ENCODE measurements at places on chromosomes 16 and 17. TPM values are rescaled to one million over a fixed set of nuclear protein-coding genes. Genes with fewer than 3 reads are reported as not detected.

The C1QL1 gene
- total RNA-seq = 1.4 TPM

DNA sequence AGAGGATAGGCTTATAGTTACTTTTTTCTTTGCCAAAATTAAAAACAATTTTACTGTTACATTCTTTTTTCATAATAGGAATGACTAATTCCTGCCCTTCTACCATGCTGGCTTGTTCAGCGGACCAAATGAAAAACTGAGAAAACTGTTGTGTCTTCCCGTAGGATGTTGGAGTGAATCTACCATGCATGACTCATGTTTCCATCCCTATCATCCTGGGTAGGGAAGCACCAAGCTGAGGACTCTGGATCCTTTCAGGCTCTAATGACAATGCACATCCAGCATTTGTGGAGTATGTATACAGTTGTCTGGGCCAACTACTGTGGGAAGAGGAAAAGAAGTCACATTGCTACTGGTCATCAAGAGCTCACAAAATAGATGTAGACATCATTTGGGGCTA, 41.1 kb upstream of the DHX8 start:
- H3K36me3 ChIP-seq = no peaks in the 10 kb centered on the region
- no peaks in the 10 kb centered on the region for H3K27me3 ChIP-seq
- no peak overlapping the region for H3K27ac ChIP-seq
- no peak overlapping the region for H3K4me3 ChIP-seq

DNA sequence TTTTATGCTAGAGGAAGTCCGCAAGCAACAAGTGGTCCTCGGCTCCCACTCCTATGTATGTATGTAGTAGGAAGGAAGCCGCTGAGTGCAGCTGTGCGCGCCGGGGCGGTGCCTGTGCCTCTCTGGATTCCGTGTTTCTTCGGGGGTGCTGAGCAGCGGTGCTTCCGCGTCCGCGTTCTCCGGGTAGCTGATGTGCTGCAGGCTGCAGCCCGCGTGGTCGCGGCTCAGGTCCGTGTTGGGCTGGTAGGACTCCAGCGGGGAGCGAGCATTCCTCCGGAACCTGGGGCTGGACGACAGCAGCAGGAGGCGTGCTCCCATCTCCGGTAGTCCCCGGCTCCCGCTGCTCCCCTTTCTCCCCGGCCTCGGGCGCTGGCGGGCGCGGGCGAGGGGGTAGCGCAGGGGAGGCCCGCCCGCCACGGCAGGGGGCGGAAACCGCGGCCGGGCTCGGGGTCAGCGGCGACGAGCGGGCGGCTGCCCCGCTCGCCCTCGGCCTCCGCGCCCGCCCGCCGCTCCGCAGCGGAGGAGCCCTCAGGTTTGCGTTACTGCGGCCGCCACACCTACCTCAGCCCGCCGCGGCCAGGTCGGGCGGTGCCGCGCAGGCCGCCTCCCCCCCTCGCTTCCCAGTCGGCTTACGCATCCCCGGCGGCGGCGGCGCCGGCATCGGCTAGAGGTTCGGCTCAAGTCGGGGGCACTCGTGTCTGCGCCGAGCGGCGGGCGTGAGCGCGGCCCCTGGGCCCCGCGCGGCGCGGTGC, 487 bp downstream of the C17orf67 start:
- peak overlapping the region; percentile 91 for H3K4me3 ChIP-seq
- H3K36me3 ChIP-seq = no peaks in the 10 kb centered on the region
- no peak overlapping the region for H3K27ac ChIP-seq

GRCh38 chr17:7045492-7046126, 1.7 kb upstream of the SLC16A11 start:
- H3K4me3 ChIP-seq = peak overlapping the region; percentile 69
- DNase-seq = peak; percentile 70

DNA sequence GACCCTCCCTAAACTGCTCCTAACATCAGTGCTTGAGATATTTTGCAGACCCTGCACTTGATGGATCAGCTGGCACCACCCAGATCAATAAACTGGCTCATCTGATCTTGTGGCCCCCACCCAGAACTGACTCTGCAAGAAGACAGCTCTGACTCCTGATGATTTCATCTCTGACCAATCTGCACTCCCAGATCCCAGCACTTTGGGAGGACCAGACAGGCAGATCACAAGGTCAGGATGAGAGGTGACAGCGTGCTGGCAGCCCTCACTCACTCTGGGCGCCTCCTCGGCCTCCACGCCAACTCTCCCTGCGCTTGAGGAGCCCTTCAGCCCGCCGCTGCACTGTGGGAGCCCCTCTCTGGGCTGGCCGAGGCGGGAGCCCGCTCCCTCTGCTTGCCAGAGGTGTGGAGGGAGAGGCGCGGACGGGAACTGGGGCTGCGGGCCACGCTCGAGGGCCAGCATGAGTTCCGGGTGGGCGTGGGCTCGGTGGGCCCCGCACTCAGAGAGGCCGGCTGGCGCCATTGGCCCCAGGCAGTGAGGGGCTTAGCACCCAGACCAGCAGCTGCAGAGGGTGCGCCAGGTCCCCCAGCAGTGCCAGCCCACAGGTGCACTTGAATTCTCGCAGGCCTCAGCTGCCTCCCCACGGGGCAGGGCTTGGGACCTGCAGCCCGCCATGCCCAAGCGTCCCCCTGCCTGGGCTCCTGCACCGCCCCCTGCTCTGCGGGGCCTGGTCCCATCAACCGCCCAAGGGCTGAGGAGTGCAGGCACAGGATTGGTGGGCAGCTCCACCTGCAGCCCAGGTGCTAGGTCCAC, 2.4 kb upstream of the C16orf54 start:
- H3K4me3 ChIP-seq = no peak overlapping the region
- no peak overlapping the region for H3K27ac ChIP-seq
- DNase-seq = no peak
- no peaks in the 10 kb centered on the region for H3K4me1 ChIP-seq
- H3K36me3 ChIP-seq = no peaks in the 10 kb centered on the region

The TMED6 gene
- total RNA-seq = not detected

The CHST5 gene
- 1.1 TPM for total RNA-seq

The MYH2 gene
- 0.86 TPM for total RNA-seq

DNA sequence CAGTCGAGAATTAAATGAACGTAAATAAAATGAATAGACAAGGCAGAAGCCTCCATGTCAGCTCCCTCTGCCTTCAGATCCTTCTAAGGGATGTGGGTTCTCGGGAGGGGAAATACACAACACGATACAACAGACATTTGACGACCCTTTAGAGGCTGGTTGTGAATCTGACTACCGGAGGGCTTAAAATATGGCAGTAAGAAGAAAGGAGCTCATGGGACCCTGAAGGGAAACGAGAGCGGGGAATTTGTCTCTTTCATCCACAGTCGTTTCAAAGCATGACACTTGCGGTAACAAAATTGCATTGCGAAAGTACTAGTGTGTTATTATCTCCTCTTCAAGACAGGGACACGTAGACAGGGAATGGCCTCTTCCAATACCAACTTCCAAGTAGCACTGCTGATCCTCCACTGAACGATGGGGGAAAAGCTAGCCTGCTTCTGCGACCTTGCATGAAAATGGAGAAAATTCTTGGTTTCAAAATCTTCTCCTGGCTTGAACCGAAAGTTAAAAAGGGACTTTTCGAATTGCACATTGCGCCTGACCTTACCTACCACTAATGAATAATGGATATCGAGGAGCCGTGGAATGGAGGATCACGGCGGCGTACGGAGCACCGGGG, 1.2 kb upstream of the TNRC6C start:
- H3K4me1 ChIP-seq = no peaks in the 10 kb centered on the region
- no peak overlapping the region for H3K27ac ChIP-seq
- peak overlapping the region; percentile 89 for H3K4me3 ChIP-seq
- peaks cover 42% of the 10 kb centered on the region for H3K27me3 ChIP-seq

- H3K27ac ChIP-seq = peak within 1 kb of the TSS; percentile 36
- H3K27me3 ChIP-seq = no peaks in the 10 kb centered on the region
- no peak within 1 kb of the TSS for H3K4me3 ChIP-seq
- peaks cover 12% of the 10 kb centered on the region for H3K4me1 ChIP-seq
- no peaks in the 10 kb centered on the region for H3K36me3 ChIP-seq
Observed at GRCh38 chr17:82358465-82359350, at the start of gene TEX19. TSS of gene TEX19 (plus strand) at chr17:82359247. CDS start at chr17:82362151, 2,904 bp downstream.

GRCh38 chr17:32777922-32778321, 99.0 kb downstream of the MYO1D start:
- no peak for DNase-seq

DNA sequence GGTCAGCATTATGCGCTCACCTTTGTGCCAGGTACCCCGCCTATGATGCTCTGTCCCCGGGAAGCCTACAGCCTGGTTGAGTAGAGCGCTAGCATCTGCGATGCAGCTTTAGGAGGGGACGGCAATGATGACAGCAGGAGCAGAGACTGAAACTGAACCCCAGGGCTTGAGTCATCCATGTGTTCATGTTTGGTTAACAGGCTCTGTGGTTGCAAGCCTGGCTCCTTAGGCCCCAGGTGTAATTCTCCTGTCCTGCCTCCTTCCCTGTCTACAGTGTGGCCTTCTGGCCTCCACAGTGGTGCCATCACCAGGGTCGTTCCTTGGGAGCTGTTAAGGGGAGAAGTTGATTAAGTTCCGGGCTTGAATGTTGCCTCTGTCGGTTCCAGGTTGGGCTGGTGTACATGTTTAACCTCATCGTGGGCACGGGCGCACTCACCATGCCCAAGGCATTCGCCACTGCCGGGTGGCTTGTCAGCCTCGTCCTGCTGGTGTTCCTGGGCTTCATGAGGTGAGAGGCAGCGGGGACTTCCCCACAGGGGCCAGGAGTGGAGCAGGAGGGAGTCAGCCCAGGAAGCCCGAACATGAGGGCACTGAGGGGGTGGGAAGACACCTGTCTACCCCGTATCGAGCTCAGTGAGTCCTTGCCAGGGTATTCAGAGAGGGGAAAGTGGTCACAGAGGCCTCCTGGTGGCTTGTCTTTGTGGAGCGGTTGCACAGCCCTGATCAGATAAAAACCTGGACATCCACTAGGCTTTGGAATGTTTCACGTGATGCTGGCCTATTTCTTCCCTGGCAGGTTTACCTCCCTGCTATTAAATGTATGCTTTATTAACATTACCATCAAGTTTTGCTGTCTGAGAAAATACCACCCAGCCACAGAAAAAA, 9.2 kb upstream of the NAT9 start:
- no peaks in the 10 kb centered on the region for H3K4me1 ChIP-seq
- H3K27me3 ChIP-seq = no peaks in the 10 kb centered on the region
- H3K27ac ChIP-seq = no peak overlapping the region
- H3K36me3 ChIP-seq = peaks cover 52% of the 10 kb centered on the region
- no peak for DNase-seq

GRCh38 chr17:49349541-49349940, 12.5 kb downstream of the ZNF652 start:
- DNase-seq = no peak
- H3K4me3 ChIP-seq = no peak overlapping the region
- H3K27me3 ChIP-seq = no peaks in the 10 kb centered on the region
- H3K36me3 ChIP-seq = peaks cover 6% of the 10 kb centered on the region
- no peak overlapping the region for H3K27ac ChIP-seq
- no peaks in the 10 kb centered on the region for H3K4me1 ChIP-seq

The MMP25 gene
- 5.8 TPM for total RNA-seq

- no peaks in the 10 kb centered on the region for H3K36me3 ChIP-seq
- no peak overlapping the region for H3K27ac ChIP-seq
- H3K4me1 ChIP-seq = no peaks in the 10 kb centered on the region
Observed at GRCh38 chr17:4786516-4786915, 352 bp upstream of the VMO1 start.

GRCh38 chr17:38731526-38732294, 1.6 kb downstream of the CISD3 start:
- peaks cover 3% of the 10 kb centered on the region for H3K4me1 ChIP-seq
- DNase-seq = no peak
- peaks cover 36% of the 10 kb centered on the region for H3K36me3 ChIP-seq
- H3K27me3 ChIP-seq = no peaks in the 10 kb centered on the region

The CDH11 gene
- 0.73 TPM for total RNA-seq

The CPNE7 gene
- 2.1 TPM for total RNA-seq

The CHST4 gene
- total RNA-seq = 3.2 TPM

GRCh38 chr17:73973586-73974409, 229.7 kb upstream of the RPL38 start:
- H3K36me3 ChIP-seq = no peaks in the 10 kb centered on the region
- H3K4me1 ChIP-seq = peaks cover 5% of the 10 kb centered on the region
- peak overlapping the region; percentile 79 for H3K27ac ChIP-seq

The RTN4RL1 gene
- 19.6 TPM for total RNA-seq

DNA sequence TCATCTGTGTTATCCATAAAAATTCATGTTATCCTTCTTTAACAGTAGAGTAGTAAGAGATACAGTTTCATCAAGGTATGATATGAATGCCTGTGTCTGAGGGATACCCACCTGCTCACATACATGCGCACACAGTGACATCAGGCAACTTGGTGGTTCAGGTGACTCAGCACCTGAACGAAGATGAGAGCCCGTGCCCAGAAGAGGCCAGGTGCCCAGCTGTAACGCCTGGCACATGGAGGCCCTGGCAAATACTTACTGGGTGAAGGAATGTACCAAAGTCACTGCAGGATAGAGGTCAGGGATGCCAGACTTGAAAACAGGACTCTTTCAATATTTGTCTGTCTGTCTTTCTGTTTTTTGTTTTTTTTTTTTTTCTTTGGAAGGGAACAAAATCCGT, 72.6 kb upstream of the LGALS9 start:
- no peaks in the 10 kb centered on the region for H3K4me1 ChIP-seq
- H3K4me3 ChIP-seq = no peak overlapping the region
- peaks cover 2% of the 10 kb centered on the region for H3K36me3 ChIP-seq

DNA sequence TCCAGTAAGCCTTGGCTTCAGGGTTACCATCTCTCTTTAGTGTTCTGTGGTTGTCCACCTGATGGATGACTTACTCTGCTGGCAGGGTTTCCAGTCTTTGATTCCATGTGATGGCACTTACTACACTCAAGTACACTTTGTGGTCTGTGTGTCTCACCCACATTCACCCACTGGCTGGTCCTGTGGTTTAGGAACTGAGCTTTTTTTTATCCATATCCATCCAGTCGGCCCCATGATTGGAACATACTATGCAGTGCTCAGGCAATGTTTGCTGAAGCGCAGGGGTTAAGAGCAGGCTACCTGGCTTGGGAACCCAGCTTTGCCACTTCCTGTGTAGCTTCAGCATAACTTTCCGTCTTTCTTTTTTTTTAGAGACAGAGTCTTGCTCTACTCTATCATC, 2.8 kb upstream of the FUS start:
- no peaks in the 10 kb centered on the region for H3K4me1 ChIP-seq
- H3K36me3 ChIP-seq = peaks cover 9% of the 10 kb centered on the region
- H3K27me3 ChIP-seq = no peaks in the 10 kb centered on the region
- H3K4me3 ChIP-seq = no peak overlapping the region
- H3K27ac ChIP-seq = no peak overlapping the region

The NAGPA gene
- 12.8 TPM for total RNA-seq

- no peaks in the 10 kb centered on the region for H3K4me1 ChIP-seq
- no peaks in the 10 kb centered on the region for H3K36me3 ChIP-seq
- H3K4me3 ChIP-seq = no peak overlapping the region
- no peak overlapping the region for H3K27ac ChIP-seq
- H3K27me3 ChIP-seq = no peaks in the 10 kb centered on the region
Observed at GRCh38 chr17:27762527-27763305, 37.6 kb downstream of the NOS2 start.

The GCGR gene
- 2.9 TPM for total RNA-seq

The DBNDD1 gene
- total RNA-seq = 31.5 TPM

- no peak overlapping the region for H3K27ac ChIP-seq
- no peaks in the 10 kb centered on the region for H3K36me3 ChIP-seq
- H3K4me3 ChIP-seq = no peak overlapping the region
- no peak for DNase-seq
- H3K27me3 ChIP-seq = peaks cover 37% of the 10 kb centered on the region
Observed at GRCh38 chr17:1232786-1233185, 37.5 kb upstream of the BHLHA9 start.

DNA sequence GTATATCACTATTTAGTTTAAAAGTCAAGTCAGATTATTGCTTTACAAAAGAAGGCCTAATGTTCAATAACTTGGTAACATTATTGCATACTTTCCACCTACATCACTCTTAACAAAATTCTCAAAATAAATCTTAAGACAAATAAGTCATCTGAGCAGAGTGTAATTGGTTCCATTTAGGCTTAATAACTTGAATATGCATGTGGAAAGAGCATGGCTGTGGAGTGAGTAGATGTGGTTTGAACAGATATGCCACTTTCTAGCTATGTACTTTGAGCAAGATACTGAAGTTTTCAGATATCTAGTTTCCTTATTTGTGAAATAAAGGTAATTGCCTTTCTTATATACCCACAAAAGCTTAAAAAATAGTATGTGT, 6.7 kb upstream of the EVI2A start:
- H3K27me3 ChIP-seq = no peaks in the 10 kb centered on the region
- no peak for DNase-seq
- no peak overlapping the region for H3K27ac ChIP-seq
